Naive thymus-derived CD4-positive, alpha-beta T cell (primary cell): ENCODE measurements at places on chromosomes 6 and 20.
A peak's percentile ranks its signal among the peaks of the same experiment; 100 is the strongest.

- DNase-seq = no peak
Observed at GRCh38 chr6:156345700-156346099, 431.5 kb upstream of the ARID1B start.

DNA sequence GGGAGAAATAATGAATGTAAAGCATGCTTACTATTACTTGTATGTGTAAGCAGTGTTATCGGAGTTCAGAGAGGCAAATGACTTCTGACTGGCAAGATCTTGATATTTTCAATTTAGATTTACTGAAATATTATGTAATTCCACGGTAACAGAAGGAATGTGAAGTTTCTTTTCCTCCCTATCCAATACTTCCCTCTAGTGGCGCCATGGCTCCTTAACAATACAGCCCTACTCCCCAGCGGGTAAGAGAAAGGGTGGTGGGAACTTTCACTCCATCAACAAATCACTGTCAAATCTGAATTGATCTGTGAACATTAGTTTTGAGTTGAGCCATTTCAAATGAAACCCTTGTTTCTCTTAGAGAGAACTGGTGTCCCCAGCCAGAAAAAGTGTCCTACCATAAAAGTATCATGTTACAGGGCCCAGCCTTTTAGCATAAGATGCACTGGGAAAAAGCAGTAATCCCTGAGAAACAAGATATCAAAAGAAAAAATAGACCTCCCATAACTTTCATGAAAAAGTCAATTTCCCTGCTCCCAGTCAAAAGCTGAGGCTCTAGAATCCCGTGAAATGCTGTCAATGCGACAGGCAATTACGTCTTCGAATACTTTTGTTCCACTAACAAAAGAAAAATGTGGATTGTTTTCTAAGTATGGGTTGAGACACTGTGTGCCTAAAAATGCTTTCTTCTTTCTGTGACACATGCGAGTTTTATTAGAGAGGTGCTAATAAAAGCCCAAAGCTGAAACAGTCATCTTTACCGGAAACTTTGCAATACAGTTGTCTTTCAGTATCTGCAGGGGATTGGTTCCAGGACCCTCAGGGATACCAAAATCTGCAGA is 12.9 kb downstream of the COX7A2 start:
- no peak for DNase-seq

- no peak for DNase-seq
Observed at GRCh38 chr6:74447013-74447412, 751.0 kb downstream of the CD109 start.

DNA sequence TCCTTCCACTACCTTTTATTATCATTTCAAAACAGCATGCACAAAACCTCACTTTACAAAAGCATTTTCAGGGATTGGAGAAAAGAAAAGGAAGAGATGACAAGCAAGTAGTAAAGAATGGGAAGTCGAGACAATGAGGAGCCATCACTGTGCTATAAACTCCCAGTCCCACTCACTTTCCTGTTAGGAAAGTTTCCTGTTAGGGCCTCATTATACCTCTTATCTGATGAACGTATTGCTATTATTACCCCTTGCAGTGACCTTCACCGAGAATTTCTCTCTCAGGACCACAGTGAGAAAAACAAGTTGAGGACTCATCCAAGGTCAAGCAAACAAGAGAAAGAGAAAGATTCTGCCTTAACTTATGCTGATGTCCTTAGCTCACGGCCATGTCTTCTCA is 28.8 kb downstream of the LAMP5 start:
- no peak for DNase-seq

- DNase-seq = no peak
Observed at GRCh38 chr6:20058912-20059311, 153.4 kb downstream of the MBOAT1 start.

DNA sequence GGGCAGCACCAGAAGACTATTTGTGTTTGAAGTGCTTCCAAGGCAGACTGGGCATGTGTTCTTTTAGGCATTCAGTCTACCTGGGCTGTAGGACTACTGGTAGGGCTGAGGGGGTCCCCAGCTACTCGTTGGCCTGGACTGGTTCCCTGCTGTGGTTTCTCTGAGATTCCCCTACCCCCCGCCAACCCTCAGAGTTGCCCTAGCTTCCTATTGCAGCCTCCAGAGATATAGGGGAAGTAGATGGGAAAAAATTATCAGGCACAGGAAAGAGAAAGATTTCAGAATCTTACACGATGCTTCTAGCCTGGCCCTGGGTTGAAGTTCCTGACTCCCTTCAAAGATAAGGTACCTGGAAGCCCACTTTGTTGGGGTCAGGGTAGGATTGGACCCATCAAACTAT is 22.5 kb downstream of the BRPF3 start:
- DNase-seq = no peak

DNA sequence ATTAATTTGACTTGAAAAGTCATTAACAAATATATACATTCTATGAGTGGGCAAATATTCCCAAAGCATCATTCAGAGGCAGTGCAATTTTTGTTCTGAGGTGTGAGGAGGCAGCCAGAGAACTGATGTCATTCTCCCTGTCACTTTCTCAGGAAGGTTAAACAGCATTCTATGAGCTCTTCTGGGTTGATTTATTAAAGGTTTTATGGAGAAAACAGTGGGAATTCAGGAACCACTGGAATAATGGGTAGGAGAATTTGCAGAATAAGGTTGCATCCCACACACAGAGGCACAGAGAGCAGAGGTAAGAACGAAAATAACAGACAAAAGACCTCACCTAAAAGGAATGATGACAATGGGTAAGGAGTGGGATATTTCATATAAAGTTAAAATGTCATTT is 860.6 kb downstream of the TFAP2A start:
- no peak for DNase-seq

- DNase-seq = no peak
Observed at GRCh38 chr6:80886475-80886874, 780.0 kb downstream of the BCKDHB start.

DNA sequence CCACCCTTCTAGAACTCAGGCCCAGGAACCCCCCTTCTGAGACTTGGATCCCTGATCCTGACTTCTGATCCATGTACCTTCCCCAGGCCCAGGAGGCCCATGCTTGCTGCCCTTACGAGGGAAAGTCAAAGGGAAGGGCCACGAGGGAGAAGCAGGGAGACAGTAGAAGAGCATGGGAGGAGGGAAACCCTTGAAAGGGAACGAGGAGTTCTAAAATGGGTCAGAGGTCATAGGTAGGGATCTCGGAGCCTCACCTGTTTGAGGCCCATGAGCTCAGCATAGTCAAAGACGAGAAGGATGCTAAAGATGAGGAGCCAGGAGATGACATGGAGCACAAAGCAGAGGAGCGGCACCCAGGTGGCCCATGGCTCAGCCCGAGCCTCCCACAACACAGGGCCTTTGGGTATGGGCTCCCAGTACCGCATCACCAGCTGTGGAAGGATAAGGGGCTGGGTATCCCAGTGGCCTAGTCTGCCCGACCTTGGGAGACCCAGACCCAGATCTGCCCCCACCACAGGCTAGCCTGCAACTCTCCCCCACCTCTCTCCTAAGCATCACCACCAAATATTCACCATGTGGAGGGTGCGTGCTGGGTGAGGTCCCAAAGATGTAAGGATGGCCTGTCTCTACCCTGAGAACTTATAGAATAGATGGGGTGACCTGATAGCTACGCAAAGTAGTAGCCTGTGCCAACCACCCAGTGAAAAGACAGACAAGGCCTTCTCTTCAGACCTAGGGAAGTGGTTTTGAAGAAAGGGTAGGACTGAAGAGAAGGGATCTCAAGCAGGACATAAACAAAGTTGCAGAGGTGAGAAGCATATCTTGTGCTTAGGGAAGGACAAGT is 1.5 kb downstream of the NRM start:
- DNase-seq = no peak

GRCh38 chr6:158452191-158452590 is 107.7 kb upstream of the TMEM181 start:
- DNase-seq = no peak

DNA sequence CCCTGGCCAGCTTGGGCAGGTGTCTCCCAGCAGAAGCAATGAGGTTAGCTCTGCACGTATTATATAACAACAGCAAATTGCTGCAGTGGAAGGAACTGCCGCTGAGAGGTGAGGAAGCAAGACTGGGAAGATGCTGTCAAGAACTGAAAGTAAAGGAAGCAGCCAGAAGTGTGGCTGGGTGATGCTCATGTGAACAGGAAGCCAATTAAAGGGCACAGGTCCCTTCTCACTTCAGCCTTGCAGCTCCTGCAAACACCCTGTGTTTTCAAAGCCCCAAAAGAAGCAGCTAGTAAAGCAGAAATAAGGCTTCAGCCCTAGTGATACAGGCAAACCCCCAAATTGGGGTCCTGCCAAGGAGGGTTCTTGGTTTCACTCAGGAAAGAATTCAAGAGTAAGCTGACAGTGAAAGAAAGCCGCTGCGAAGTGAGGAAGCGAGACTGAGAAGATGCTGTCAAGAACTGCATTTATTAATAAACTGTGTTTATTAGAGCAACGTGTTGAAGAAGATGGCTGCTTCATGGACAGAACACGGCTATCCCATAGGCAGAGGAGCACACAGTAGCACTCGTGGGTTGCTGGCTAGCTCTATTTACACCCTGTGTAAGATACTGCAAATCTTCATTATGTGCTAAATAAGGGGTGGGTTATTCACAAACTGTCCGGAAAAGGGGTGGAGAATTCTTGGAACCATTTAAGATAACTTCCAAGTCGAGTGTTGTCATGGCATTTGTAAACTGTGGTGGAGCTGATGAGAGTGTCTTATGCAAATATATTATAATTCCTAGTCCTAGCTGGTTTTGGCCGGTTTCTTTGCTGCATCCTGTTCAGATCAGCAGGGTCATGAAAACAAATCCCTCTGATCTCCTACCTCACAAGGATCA is 152.2 kb downstream of the LINC00237 start:
- DNase-seq = no peak

- no peak for DNase-seq
Observed at GRCh38 chr20:45361793-45362192, 1.2 kb upstream of the SYS1 start.

DNA sequence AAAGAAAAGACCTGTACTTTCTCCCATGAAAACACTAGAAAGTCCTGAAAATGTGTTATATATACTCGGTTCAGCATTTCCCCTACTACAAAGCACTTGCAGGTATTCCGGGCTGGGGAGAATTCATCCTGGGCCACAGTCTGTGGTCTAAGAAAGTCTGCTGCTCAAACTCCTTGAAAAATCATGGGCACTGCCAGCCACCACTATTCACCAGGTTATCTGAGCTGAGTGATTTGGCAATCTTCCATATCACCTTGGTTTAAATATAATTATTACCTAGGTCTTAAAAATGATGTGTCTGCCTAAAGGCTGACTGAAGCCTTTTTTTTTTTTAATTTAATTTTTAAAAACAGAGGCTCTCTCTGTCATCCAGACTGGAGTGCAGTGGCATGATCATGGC is 11.3 kb downstream of the FKBP5 start:
- DNase-seq = no peak

GRCh38 chr6:37454420-37455140 is 21.6 kb downstream of the CMTR1 start:
- no peak for DNase-seq

- DNase-seq = no peak
Observed at GRCh38 chr20:19969106-19969505, 48.1 kb upstream of the NAA20 start.

DNA sequence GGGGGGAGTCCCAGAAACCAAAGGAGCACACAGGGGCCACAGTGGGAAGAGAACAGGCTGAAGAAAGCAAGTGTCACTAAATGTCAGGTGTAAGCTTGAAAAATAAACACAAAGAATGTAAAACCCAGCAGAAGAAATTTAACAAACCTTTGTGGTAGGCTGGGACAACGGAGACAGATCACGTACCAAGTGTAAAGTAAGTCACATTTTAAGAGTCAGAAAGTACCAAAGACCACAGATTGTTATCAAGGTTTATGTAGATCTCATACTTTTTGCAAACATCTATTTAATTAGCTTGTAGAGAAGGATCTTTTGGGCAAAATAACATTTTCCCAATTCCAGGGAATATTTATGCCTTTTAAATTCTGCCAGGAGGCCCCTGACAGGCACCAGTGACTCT is 1.6 kb downstream of the CLIC5 start:
- DNase-seq = peak; percentile 8
